Fibroblast of skin of back (primary cell): ENCODE measurements at places on chromosomes 16 and 17.

DNA sequence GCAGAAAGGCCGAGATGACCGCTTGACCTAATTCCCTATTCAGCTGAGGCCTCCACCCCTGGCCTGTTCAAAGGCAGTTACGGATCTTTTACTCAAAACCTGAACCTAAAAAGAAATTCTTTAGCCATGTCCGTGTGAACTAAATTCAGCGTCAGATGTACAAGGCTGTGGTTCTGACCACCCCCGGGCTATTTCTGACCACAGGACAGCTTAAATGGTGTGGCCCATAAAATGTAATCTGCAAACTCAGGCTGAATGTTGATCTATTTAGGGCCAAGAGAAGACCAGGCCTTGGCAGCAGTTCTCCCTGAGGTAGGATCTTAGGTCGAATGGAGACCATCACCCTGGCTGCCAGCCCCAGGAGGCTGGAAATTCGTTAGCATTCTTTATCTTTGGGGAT lies 485.5 kb downstream of the WWOX start:
- no peak for DNase-seq

DNA sequence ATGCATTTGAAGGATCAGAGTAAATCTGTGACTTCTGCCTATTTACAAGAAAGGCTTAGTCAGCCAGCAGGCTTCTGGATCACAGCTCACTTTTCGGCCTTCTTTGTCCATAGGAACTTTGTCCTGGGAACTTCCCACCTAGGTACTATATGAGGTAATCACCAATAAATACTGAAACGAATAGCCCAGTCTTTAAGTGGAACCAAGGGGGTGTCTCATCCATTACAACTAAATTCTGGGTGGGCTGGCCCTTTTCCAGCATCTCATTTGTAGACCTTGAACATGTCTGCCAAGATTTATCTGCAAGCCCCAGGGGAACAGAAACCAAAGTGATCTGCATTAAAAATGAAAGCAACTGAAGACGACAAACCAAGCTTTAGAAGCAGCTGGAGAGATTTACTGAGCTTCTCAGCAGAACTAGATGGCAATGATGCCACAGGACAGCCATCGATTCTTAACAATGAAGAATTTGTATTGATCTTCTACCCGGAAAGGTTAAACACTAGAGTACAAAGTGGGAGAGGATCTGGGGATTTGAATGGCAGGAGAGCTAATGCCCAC lies 55.5 kb downstream of the SNX11 start:
- no peak for DNase-seq

DNA sequence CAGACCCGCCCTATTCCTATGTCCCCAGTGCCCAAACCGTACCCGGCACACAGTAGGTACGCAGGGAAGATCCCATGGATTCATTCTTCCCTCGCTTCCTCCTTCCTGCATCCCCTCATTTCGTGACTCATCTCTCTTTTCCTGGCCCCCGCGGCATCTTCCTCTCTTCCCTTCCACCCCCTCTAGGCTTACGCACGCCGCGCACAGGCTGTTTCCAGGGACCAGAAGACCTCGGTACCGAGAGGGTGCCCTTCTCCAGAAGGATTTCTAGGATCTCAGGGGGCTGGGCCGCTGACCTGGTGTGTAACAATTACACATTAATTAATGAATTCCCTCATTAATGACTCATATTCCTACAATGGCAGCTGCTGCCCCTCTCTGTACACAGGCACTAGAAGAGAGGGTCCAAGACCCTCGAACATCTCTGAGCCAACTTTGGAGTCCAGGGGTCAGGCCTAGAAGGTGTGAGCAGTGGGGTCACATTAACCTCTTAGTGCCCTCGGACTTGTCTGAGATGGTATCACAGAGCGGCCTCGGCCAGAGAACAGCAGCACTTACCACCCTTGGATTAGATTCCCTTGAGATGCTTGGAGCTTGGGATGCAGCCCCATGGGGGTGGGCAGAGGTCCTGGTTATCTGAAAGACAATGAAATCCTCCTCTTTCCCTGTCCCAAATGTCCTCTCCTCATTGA lies 16.8 kb upstream of the PLLP start:
- DNase-seq: peak; percentile 19

GRCh38 chr17:64135000-64135399 lies 5.1 kb upstream of the ERN1 start:
- no peak for DNase-seq

GRCh38 chr16:79190542-79190941 lies 410.0 kb downstream of the MAF start:
- DNase-seq: no peak

DNA sequence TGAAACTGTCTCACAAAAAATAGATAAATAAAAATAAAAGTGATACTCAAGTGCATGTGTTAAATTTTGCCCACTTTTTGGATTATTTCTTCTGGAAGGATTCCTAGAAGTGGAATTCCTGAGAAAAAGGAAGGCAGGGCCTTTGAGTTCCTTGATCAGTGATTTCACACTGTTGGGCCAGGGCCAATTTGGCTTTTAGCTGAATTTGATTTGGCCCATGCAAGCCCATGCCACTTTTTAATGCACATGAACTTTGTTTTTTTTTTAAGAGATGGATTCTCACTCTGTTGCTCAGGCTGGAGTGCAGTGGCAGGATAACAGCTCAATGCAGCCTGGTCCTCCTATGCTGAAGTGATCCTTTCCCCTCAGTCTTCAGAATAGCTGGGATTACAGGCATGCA lies 96.3 kb downstream of the TNFRSF13B start:
- no peak for DNase-seq
